ENCODE measurements at places on chromosomes 1 and 21.

GRCh38 chr1:155872527-155872926, 13.2 kb downstream of the SYT11 start:
- DNase-seq, result no peak

DNA sequence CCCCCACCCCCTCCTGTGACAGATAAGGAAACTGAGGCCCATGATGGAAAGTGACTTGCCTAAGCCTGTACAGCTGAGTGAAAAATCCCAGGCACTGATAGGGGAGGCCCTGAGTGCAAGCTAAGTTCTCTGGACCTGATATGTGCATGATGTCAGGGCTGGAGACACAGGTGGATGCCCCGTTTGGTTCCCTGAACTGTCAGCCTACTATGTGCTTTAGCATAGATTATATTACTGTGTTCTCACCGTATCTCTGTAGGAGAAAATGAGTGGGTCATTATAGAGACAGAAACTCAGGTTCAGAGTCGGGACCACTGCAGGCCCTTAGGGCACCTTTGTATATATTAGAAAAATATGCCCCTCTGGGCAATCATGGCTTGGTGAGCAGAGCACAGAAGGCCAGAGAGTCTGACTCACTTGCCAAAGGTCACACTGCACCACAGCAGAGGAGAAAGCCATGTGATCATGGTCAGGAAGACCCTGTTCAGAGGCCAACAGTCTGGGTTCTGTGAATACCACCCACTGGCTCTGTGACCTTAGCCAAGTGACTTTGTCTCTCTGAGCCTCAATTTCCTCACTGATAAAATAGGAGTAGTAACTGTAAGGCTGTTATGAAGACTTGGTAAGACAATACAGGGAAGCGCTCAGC, 145.8 kb upstream of the WNT4 start:
- DNase-seq, result no peak

- no peak for DNase-seq
Measured at GRCh38 chr1:163974120-163974519, 584.9 kb upstream of the PBX1 start.

GRCh38 chr1:240008298-240008697, 83.4 kb upstream of the FMN2 start:
- DNase-seq, result no peak

DNA sequence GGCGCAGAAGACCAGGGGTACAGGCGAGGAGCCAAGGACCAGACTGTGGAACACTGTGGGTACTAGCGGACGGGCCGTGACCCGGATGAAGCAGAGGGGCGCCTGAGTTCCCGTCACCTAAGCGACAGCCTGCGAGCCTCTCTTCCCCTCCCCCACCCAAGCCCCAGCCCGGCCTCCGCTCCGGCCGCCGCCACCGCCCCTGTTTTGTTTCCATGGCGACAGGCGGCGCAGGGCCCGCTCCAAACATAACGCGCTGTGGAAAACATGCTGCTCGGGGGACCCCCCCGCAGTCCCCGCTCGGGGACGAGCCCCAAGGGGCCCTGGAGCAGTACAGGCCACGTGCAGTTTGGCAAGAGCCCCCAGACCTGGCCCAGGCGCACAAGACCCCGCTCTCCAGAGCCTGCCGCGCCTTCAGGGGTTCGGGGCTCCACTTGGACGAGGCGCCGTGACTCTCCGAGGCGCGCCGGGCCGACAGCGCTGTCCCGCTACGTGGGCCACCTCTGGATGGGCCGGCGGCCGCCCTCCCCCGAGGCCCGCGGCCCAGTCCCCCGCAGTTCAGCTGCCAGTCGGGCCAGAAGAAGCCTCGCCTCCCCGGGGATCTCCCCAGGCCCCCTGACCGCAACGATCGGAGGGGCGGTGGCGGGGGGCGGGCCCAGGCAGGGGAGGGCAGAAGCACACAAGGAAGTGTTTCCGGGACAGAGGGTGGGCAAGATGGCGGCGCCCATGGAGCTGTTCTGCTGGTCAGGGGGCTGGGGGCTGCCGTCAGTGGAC, at the start of gene MTX1:
Gene MTX1 (plus strand): TSS at position 155 of the 771 bp plus-strand sequence. CDS start 110 bp downstream, at position 265.
- no peak for DNase-seq

DNA sequence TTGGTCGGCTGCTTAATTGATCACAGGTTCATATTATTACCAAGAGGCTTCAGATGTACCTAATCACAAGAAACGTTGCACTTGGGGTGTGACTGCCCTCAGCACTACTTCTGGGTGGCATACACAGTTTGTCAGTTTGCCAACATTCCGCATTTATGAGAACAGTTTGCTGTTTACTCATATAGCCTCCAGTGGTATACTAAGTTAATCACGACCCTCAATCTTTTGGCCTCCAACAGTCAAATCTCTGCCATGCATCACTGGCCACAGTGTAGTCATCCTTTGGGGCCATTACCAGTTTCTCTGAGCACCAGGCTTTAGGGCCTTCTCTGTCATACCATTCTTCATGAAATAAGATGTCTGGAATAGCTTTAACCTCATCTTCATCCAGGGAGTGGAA, 62.8 kb upstream of the BCL9 start:
- DNase-seq, result no peak

- no peak for DNase-seq
Measured at GRCh38 chr1:192489748-192490147, 85.8 kb upstream of the RGS1 start.

- no peak for DNase-seq
Measured at GRCh38 chr1:118556936-118557335, 371.9 kb upstream of the SPAG17 start.
